ENCODE measurements at places on chromosomes 6 and 20.

GRCh38 chr6:43853066-43853650, 83.1 kb downstream of the VEGFA start:
- no peak for DNase-seq

DNA sequence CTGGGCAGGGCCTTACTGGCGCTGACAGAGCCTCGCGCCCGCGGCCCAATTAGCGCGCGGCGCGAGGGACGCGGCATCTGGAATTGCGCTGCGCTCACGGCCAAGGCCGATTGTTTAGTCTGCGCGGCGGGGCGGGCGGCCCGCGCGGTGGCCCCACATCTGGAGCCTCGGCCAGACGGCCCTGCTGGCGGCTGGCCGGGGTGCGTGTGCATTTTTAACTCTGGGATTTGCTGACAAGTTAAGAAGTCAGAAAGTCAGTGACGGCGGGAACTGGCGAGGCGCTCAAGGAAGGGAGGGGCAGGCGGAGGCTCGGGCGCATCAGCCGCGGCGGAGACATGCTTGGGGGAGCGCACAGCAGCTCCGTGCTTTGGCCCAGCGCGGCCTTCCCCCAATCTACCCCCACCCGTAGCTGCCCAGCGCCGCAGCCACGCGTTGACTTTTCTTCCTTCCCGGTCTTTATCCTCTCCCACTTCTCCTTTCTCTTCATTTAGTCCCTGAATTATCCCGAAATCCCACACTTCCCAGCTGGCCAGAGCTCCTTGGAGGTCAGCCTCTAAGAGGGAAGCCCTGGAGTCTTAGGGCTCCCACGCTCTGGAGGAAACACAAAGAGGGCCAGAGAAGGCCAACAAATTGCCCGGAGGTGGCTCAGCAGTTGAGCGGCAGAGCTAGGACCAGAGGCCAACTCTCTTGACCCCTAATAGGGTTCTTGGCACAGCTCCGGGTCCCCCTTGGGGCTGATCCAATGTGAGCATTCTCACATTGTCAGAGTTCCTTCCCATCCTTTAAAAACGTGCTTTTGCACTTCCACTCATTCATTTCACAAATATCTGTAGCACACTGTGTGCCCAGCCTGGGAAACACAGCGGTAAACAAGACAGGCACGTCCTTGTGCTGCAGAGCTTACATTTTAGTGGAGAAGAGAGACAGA, 40.8 kb upstream of the FOXP4 start:
- peak; percentile 81 for DNase-seq

- DNase-seq = no peak
These were observed 56.3 kb upstream of the EYA4 start for GRCh38 chr6:133184798-133185372.

- no peak for DNase-seq
These were observed 137.5 kb upstream of the SLC24A3 start for GRCh38 chr20:19074828-19075516.

GRCh38 chr20:62258499-62259293, 20.4 kb downstream of the OSBPL2 start:
- no peak for DNase-seq

DNA sequence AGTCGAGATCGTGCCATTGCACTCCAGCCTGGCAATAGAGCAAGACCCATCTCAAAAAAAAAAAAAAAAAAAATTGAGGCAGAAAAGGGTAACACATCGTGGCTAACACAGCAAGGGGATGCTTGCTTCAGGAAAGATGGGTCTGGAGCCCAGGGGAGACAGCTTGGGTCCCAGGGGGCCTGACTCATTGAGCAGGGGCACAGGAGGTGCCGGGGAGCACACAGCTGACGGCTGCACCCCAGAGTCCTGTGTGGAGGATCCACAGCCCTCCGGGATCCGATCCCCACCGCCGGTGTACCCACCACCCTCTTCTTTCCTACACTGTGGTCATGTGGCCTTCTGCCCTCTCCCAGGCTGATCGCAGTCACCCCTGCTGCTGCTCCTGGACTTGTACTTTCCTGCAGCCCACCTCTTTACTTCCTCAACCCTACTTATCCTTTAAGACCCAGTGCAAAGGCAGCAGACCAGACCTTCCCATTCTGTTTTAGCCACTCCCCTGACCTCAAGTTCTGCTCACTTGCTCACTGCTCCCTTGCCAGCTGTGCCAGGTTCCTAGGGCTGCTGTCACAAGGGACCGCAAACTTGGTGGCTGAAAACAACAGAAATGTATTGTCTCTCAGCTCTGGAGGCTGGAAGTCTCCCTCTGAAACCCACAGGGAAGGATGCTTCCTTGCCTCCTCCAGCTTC, 17.6 kb upstream of the EZR start:
- no peak for DNase-seq

GRCh38 chr6:106858653-106859092, 115.9 kb downstream of the CD24 start:
- no peak for DNase-seq

DNA sequence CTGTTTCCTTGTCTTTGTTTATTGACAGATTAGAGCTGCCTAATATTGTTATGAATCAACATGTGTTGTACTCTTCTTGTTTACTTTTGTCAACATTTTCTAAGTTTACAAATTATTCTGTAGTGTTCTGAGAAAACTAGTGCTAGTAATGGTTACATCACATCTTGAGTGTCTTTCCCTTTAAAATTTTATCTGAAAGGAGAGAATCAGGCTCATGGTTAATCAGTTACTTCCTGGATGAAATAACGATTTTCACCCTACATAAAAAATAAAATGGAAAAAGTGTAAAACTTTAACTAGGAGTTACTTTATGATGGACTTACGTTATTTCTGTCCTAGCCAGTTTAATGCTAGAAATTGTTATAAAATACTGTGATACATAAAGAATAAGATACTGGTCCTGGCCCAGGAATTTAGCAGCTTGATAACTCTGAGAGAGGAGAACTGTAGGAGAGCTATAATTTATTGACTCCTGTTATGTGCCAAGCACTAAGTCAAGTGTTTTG, 26.4 kb upstream of the BMP5 start:
- no peak for DNase-seq

- DNase-seq = no peak
These were observed 4.7 kb downstream of the GTSF1L start for GRCh38 chr20:43722153-43722505.

GRCh38 chr6:129748901-129749748, 39.1 kb upstream of the ARHGAP18 start:
- DNase-seq = peak; percentile 21

DNA sequence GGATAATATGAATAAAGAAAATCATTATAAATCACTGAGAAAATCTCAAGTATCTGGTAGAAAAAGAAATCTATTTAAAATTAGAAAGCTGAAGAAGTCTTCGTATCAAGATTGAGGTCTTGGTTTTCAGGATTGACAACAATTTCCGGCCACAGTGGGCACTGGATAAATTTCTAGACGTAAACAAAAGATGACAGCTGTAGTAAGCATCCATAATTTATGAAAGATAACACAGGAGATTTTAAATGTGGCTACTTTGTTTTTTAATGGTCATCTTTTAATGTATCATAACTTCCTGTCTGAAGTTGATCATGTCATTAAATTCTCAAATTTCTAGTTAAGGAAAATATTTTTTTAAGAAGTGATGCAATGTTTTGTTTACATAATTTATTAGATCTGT, 444.2 kb downstream of the HTR1B start:
- DNase-seq = no peak

DNA sequence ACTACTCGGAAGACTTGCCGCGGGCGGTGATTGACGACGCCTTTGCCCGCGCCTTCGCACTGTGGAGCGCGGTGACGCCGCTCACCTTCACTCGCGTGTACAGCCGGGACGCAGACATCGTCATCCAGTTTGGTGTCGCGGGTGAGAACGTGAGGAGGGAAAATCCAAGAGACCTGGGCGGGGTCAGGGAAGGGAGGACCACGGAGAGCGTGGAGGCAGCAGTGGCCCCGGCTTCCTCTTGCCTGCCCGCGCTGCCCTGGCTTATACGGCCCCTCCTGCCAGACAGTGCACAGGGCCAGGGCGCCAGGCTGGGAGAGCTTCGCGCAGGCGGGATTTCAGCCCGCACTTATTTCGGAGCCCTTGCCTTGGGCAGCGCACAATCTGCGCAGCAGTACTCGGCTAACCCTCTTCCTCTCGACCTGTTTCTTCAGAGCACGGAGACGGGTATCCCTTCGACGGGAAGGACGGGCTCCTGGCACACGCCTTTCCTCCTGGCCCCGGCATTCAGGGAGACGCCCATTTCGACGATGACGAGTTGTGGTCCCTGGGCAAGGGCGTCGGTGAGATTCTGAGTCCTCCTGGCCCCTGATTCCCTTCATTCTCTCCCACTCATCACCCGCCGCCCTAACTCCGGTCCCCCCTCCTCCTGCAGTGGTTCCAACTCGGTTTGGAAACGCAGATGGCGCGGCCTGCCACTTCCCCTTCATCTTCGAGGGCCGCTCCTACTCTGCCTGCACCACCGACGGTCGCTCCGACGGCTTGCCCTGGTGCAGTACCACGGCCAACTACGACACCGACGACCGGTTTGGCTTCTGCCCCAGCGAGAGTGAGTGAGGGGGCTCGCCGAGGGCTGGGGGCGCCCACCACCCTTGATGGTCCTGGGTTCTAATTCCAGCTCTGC, 2.0 kb downstream of the MMP9 start:
- no peak for DNase-seq

DNA sequence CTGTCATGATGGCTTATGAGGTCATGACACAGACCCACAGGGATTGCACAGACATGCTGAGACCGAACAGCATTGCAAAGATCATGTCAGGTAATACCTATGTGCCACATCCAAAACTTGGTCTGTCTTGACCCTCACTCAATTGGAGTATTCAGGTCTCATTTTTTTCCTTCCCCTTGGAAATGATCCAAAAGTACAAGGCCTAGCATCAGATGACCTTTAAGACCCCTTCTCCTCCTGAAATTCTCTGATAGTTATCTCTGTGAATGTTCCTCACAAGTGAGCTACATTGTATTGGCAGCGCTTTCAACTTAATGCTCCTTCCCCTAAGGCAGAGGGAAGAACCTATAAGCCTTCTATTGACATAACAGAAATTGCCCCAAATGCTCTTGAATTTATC, 507.4 kb upstream of the JARID2 start:
- DNase-seq = no peak

GRCh38 chr6:43900560-43900915, 130.5 kb downstream of the VEGFA start:
- no peak for DNase-seq

GRCh38 chr20:49228676-49229075, 9.5 kb downstream of the DDX27 start:
- no peak for DNase-seq

- no peak for DNase-seq
These were observed 121.5 kb upstream of the ARG1 start for GRCh38 chr6:131451321-131452144.

DNA sequence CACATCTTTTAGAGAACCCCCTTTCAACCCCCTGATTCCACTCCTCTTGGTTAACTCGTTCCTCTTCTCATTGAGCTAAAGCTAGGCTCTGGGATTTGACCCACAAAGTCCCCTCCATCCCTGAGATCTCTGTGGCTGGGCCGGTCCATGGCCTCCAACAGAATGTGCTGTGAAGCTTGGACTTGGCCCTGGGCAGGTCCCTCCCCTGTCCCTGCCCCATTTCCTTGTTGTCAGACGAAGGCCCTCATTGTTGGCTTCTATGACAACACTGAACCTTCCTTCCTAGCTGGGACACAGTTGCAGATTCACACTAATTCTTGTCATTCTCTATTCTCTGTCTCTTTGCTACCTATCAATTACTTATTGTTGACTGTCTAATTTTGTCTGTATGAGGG, 156.1 kb downstream of the SYCP2 start:
- DNase-seq = no peak

- no peak for DNase-seq
These were observed 8.1 kb downstream of the PRL start for GRCh38 chr6:22288721-22289120.

GRCh38 chr6:53038596-53038995, 26.6 kb upstream of the FBXO9 start:
- DNase-seq = no peak

GRCh38 chr6:33602180-33602579, 18.9 kb upstream of the ITPR3 start:
- no peak for DNase-seq

- no peak for DNase-seq
These were observed 89.5 kb downstream of the MAP3K7 start for GRCh38 chr6:90497411-90497810.

DNA sequence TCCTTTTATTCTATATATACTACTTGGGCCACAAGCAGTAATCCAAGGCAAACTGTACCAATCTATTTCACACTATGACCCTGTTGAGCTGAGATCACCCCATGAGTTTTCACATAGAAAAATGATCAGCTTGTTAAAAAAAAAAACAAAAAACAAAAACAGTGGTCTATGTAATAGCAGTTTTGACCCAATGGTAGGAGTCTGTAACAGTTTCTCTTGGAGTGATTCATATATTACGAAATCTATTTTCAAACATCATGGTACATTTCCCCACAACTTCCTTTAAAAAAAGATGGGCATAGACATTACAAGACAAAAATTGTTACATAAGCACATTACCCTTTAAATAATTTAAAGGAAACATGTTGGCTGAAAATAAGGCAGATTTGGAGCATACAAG, 78.1 kb downstream of the PRSS35 start:
- DNase-seq = no peak

- no peak for DNase-seq
These were observed 108.1 kb upstream of the TIAM2 start for GRCh38 chr6:154887051-154887450.

- DNase-seq = no peak
These were observed 9.4 kb upstream of the STXBP5 start for GRCh38 chr6:147194652-147195411.

DNA sequence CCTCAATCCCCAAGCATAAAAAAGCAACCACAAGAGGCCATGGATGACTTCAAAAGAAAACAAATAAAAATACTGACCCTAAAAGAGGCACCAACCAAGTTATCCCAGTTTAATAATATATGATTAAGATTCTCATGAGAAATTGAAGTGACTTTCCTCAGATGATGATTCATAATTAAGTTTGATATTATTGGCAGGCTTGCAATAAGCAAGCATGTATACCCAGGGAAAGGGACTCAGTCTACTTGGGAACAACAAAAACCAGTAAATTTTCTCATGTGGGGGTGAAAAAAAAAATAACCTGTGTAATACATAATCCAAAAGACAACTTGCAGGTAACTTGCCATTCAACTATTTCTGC, 19.6 kb downstream of the JAG1 start:
- DNase-seq = no peak

GRCh38 chr20:3311623-3312022, 72.6 kb upstream of the SLC4A11 start:
- no peak for DNase-seq

GRCh38 chr6:1597121-1597744, 12.5 kb upstream of the FOXC1 start:
- DNase-seq = no peak
